ENCODE measurements at places on chromosomes 16 and 17. TPM values are rescaled to one million over a fixed set of nuclear protein-coding genes. Genes with fewer than 3 reads are reported as not detected.

- DNase-seq = no peak
Observed at GRCh38 chr16:12111223-12111622, 134.7 kb downstream of the SNX29 start.

DNA sequence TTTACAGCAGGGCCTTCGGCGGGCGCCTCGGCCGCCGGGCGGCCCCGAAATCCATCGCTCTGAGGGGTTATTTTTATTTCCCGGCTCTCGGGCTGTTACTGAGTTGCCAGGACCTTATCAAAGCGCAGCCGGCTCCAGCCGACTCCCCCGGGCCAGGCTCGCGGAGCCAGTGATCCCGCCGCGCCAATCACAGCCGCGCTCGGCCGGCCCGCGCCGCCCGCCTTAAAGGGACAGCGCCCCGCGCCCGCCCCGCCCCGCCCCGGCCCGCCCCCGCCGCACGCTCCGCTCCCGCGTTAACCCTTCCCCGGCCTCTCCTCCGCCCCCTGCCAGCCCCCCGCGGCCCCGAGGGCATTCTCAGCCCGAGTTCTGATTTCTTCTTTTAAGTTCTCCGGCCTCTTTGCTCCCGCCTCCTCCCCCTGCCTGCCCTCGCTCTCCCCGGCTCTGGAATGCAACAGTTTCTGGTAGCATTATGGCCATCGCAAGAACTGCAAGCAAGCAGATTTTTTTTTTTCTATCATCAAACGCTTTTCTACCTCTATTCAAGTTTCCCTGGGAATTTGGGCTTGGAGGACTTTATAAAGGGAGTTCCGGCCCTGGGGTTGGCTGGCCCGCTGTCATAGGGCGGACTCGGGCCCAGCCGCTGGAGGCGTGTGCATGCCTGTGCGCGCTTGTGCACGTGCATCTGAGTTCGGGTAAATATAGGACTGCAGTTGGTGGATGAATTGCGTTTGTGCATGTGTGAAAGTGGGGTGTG lies at the start of gene AXIN2:
Gene AXIN2, minus strand, starts transcription at position 197 of the 754 bp plus-strand sequence. CDS start 3,028 bp downstream, outside the sequence.
- peak; percentile 92 for DNase-seq

GRCh38 chr16:11094857-11095565 lies 150.6 kb downstream of the CLEC16A start:
- no peak for DNase-seq

GRCh38 chr17:7308625-7309433 lies 1.4 kb downstream of the EIF5A start:
- DNase-seq = peak; percentile 89

DNA sequence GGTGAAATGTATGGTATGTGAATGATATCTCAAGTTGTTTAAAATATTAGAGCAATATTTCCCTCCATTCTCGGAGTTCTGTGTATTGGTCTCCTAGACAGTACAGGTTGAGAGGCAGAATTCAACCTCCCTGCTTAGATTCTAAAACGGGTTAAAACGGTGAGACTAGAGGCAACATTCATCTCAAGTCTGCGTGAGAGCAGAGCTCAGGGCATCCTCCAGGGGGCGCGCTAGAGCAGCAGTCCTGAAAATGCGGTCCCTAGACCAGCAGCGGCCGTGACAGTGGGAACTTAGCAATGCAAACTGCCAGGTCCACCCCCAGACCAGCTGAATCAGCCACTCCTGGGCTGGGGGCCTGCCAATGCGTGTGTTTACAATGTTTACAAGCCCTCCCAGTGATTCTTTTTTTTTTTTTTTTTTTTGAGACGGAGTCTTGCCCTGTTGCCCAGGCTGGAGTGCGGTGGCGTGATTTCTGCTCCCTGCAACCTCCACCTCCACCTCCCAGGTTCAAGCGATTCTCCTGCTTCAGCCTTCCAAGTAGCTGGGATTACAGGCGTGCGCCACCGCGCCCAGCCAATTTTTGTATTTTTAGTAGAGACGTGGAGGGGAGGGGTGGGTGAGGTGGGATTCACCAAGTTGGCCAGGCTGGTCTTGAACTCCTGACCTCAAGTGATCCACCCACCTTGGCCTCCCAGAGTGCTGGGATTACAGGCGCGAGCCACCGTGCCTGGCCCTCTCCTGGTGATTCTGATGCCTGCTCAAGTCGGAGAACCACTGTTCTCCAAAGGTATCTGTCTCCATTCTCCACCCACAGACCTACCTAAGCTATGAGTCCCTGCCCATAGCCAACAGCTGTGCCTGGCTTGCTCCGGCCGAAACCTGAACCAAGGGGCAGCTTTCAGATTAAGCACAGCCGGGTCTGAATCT lies 24.2 kb downstream of the KLHL36 start:
- DNase-seq = peak; percentile 83

GRCh38 chr16:28165598-28165997 lies 46.2 kb downstream of the XPO6 start:
- DNase-seq = no peak

GRCh38 chr17:36533935-36534839 lies 481 bp downstream of the MYO19 start:
- DNase-seq = peak; percentile 82

- no peak for DNase-seq
Observed at GRCh38 chr17:82911822-82912221, 72.0 kb upstream of the ZNF750 start.

DNA sequence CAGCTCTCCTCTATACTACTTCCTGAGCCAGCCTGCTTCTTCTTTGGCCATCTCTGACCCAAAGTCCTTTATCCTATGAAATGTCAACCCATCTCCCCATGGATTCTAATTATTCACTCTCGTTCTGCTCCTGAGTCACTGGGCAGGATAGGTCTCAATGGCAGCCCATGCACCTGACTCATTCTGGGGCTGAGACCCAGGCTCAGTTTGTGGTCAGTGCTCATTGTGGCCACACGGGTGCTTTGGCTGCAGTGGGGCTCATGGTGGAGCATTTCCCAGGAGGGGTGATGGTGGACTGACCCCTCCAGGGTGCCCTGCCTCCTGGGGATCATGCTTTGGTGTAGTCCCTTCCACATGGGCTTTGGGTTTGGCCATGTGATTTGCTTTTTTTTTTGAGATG lies 154.8 kb upstream of the WSCD1 start:
- DNase-seq = no peak

GRCh38 chr17:50692448-50693035 lies 15.2 kb downstream of the ANKRD40 start:
- DNase-seq = no peak

- DNase-seq = no peak
Observed at GRCh38 chr16:47161464-47161863, 17.7 kb upstream of the NETO2 start.

GRCh38 chr17:30253312-30253711 lies 17.8 kb upstream of the SLC6A4 start:
- DNase-seq = no peak

- DNase-seq = no peak
Observed at GRCh38 chr17:10380631-10381408, 8.0 kb upstream of the MYH13 start.

DNA sequence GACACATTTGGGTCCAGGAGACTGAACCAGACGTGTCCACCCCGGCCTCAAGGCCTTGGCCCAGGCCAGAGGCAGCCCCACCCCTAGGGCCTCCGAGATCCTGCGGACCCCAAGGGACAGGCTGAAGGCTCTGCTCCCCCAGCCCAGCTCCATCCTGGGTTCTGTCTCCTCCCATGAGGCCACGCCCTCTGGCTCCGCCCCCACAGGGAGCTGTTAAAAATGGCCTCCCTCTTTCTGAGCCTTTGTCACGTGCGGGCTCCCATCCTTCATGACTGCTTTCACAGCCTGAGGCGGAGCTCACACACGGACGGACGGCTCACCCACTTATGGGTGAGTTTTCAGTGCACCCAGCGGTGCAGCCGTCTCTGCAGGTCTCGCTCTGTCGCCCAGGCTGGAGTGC lies 6.5 kb upstream of the CACNA1H start:
- no peak for DNase-seq

FUS gene
- 116 TPM for total RNA-seq

SSTR5 gene
- total RNA-seq = not detected

TMEM235 gene
- total RNA-seq = not detected

SMTNL2 gene
- 0.40 TPM for total RNA-seq

TBC1D3K gene
- not detected for total RNA-seq
